T-helper 1 cell (primary cell): ENCODE measurements at places on chromosomes 2 and 18.

DNA sequence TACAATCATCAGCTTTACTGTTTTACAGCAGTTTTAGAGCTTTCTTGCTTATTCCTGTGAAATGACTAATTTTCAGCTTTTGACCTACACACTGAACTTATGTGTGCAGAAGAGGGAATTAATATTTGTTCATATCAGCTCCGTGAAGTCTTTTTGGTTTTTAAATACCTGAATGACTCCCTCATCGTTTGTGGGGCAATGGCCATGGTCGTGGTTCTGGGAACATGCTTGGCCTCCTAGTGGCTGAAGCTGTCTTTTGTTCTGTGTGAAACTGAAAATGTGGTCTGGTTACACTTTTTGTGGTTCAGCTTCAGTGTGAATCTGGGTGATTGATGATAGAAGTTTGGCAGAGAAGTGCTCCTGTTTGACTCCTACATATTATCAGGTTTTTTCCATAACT lies 408.1 kb downstream of the THSD7B start:
- DNase-seq, result no peak

DNA sequence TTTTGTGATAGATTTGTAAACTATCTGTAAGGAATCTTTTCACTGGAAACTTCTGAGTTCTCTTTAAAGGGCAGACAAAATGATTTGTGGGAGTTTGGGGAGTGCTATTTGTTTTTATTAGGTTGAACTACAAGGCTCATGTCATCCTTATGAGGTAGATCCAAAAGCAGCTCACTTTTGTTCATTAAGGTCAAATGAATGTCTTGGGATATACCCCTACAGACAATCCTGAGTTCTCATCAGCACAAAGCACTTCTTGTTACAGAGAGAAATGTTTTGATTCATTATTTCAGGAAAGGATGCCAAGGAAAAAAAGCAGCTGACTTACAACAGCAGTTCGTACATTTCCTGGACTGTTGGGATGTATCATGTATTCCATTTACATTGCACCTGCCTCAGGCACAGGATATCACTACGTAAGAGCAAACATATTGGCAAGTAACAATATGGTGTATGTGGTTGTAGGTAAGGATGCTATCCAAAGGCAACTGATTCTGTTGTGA lies 68.9 kb downstream of the DCC start:
- no peak for DNase-seq

DNA sequence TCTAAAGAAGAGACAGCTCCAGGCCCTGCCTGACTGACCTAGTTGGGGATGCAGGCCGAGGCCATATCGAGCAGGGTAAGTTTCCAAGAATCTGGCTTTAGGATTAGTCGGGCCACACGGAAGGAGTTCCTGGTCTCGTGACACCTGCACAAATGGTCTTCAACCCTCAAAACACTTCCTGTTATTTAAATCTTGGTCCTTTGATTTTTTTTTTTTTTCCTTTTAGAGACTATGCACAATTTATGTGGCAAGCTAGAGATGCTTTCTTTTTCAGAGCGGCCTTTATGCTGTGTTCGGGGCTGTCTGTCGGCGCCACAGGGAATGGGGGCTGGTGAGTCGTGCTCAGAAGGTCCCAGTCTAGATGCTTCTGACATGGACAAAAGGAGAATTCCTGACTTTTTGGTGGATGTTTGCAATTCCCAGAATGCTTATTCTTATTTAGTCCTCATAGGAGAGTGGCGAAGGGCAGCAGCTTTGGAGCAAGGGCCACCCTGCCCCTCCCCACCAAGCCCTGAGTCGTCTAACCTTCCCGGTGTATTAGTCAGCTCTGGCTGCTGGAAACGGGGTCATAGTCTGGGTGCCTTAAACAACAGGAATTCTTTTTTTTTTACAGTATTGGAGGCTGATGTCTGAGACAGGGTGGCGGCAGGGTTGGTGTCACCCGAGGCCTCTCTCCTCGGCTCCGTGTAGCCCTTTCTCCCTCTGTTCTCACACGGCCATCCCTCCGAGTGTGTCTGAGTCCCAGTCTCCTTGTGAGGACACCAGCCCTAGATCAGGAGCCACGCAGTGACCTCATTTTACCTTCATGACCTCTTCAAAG lies 27.4 kb downstream of the HPCAL1 start:
- DNase-seq, result peak; percentile 38

DNA sequence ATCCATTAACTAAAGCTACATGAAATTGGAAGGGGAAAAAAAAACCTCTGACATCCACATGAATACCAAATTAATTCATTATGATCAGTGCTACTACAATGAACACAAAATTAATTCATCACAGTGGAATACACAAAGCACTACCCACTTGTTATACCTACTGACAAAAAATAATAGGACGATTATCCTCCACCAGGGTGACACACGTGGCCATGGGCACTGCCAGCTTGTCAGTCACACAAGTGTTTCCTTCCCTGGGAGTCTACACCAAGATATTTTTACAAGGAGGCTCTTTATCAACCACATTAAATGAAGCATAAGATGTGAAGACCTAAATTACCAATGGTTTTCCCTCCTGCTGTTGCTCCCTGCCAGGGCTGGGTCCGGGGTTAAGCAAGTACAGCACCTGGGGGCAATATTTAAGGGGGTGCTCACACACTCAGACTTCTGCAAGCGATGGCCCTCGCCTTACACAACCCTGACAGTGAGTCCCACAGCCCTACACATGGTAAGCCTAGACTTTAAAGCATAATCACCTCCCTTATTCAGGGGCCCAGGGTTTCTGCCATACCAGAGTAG lies 90.1 kb downstream of the TCF4 start:
- no peak for DNase-seq

DNA sequence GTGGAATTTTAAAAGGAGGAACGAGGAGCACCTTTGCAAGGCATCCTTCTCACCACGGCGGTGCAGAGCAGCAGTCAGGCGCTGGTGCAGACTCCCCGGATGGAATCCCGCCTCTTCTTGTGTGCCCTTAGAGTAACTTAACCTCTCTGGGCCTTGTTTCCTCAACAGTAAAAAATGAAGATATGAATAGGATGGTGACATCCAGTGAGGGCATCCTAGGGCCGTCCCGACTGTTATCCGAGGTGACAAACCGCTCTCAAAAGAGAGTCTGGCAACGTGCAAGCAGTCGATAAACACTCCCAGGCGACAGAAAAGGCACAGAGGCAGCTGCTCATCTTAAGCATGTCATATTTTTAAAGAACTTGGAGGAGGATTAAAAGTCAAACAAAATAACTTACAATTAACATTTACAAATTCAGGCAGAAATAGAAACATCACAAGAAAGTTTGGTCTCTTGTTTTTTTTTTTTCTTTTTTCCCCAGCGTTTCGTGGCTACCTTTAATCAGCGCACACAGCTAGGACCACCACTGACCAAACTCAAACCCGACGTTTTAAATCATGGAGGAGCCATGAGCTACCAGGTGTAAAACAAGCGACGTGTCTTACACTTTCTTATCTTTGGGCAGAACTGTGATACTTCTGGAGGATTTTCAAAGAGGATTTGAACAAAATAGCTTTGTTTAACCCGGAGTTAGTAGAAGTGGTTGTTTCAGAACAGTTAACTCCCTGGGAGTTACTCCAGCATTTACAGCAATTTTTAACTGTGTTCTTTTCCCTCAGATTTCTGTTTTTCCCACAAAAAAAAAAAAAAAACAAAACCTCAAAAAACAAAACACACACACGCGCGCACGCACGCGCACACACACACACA lies 2.1 kb downstream of the MBP start:
- no peak for DNase-seq
